Stimulated activated CD8-positive, alpha-beta memory T cell treated with anti-CD3 and anti-CD28 coated beads, Interleukin-4, amount 100 ng/mL, for 1 hour (primary cell): ENCODE measurements at places on chromosomes 2 and 18.

DNA sequence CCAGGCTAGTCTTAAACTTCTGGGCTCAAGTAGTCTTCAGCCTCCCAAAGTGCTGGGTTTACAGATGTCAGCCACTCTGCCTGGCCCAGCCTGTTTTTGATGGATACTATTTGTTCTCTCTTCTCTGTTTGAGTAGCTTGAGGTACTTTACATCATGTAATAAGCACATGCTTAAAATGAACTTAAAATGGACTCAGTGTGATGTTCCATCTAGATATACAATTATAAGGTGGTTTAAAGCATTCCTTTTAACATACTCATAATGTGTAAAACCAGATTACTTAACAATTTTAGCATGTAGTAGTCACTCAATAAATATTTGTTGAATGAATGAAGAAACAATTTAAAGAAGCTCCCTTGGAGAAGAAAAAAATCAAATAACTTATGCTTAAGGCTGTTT is 9.6 kb downstream of the PTPRM start:
- DNase-seq = no peak

- DNase-seq = no peak
These were observed 42.0 kb upstream of the TRIB2 start for GRCh38 chr2:12674644-12675328.

GRCh38 chr2:117935456-117935855 is 78.4 kb downstream of the CCDC93 start:
- DNase-seq = no peak

DNA sequence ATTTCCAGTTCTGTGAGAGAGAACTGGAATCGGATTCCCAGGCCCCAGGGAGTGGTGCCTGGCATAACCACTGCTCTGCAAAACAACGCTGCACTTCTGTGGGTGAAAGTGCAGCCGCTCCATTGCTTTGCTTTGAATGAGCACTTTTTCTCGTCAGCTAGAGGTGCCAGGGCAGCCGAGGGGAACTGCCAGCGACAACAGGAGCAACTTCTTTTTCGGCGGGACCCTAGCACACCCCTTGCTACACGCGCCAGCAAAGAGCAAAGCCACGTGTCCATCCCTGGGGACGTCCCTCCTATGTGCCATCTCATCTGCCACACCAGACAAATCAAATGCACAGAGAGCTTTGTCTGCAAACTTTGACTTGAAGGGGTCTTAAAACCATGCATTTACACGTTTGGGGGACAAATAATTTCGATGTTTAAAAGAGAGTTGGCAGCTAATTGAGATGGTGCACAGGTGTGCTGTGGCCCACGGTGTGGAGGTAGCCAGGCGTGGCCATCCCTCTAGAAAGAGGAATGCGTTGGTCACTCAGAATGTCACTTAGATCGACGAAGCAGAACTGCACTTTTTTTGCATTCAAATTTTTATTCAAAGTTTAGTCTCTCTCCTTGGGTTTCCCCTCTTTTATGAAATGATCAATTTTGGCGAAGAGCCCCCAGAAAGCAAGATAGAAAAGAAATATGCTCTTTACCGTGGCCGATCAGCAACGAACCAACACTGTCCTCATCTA is 151.8 kb downstream of the MBP start:
- no peak for DNase-seq

DNA sequence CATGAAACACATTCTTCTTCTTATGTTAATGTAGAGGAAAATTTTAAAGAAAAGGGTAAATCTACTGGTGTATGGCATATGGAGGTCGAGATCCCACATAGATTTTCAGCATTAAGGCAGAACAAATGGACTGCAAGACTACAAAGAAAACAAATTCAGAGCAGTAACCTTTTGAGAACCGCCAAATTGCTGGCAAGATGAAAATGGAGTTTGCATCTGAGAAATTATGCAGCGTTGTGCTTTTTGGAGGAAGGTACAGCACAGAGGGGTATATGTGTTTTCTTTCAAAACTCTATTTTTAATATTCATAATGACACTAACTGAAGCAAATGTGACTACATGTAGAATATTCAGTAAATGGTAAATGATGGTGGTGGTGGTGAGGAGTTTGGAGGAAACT is 59.0 kb upstream of the PARD3B start:
- DNase-seq = no peak

- no peak for DNase-seq
These were observed 229.3 kb downstream of the NBAS start for GRCh38 chr2:15331787-15332186.

GRCh38 chr2:313991-314390 is 26.1 kb upstream of the ALKAL2 start:
- DNase-seq = no peak

DNA sequence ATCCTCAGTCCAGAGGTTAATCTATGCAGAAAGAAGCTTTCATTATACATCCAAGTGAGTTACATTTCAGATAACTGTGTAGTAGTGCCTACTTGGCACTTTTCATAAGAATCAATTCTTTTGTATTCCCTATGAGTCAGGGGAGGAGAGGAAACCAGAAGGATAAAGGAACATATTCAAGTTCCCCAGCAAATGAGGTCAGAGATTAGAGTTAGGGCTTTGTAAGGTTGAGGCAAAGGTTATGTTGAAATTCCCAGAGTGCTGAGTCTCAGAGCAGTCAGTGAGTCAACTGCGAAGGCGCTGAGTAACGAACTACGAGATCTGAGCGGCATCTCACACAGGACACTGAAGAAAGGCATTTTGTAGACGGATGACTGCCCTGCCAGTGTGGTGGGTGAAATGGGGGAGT is 25.1 kb upstream of the ME2 start:
- DNase-seq = no peak

DNA sequence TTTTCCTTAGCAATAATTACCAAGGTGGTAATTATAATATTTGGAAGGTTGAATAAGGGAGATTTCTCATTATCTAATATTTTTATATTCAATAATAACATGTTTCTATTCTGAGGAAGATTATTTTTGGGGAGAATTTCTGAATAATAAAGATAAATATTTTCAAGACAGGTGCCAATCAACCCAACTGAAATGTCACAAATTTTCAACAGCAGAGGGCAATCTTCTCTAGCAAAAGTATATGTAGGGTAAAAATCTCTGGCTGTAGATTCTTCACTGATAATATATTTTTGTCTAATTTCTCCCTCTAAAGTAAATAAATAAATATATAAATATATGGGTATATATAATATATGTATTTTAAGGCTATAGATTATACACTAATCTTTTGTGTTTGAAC is 1187.2 kb upstream of the CRIM1 start:
- no peak for DNase-seq

GRCh38 chr18:13107074-13107473 is 111.5 kb upstream of the LDLRAD4 start:
- no peak for DNase-seq

DNA sequence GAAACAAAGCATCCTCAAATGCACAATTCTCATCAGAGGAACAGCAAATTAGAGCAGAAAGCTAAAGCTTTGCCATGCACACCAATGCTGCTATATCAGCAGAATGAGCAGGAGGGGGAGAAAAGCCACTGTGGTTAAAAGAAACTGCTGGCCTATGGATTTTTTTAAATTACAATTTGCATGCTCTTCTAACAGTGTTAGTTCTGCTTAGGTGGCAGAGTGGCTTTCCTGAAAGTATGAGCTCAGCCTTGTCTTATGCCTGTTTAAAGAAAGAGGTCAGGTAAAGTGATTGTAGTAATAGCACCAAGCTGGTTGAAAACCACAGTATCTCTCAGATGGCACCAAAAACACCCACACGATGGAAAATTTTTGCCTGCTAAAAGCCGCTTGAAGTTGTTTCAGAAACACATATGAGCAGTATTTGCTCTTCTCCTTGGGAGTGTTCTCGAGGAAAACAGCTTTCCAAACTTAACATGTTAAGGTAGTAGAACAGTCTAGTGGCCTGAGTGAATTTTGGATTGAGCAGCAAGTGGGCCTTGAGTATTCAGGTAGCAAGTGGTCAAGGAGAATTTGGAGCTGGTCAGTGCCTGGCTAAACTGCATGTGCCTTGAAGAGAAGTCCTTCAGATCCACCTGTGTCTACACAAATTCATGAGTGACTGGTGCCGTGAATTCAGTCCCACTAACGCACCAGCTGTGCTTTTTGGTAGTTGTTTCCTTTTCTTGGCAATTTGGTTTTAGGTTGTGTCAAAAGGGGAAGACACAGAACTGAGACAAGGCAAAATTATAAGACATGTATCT is 19.6 kb upstream of the NDUFV2 start:
- DNase-seq = peak; percentile 18

DNA sequence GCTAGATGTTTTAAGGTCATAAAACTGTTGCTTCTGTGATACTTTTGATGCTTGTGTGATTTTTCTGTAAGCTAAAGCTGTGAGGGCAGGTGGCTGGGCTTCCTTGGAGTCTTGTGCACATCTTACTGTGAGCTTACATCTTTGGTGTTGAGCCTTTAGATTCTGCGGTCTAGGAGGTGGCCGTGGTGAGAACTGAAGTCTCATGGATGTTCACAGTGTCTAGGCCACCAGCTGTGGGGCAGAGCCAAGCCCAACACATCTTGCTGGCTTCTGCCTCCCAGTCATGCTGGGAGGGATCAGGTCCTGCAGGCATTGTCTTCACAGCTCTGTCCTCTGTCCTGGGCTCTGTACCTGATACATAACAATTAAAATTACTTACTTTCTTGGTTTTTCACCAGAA is 219.7 kb upstream of the HS6ST1 start:
- DNase-seq = no peak

DNA sequence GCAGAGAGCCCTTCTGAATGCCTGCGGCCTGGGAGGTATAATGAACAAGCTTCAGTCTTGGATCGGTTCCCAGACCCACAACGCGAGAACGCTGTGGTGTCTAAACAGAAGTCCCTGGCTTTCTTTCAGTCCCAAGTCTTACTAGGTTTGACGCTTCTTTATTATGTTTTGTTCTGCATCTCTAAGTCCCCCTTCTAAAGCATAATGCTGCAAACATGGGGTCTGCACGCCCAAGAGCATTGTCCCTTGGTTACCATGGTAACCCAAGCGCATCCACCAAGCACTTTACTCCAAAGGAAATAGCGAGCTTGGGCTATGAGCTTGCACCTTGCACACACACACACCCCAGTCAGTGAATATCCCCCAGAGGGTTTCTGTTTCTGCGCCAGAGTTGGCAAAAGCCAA is 193.7 kb downstream of the INO80D start:
- DNase-seq = no peak

GRCh38 chr2:224221455-224221913 is 180.4 kb downstream of the FAM124B start:
- DNase-seq = no peak

GRCh38 chr2:127542231-127542630 is 6.7 kb downstream of the MYO7B start:
- DNase-seq = no peak

DNA sequence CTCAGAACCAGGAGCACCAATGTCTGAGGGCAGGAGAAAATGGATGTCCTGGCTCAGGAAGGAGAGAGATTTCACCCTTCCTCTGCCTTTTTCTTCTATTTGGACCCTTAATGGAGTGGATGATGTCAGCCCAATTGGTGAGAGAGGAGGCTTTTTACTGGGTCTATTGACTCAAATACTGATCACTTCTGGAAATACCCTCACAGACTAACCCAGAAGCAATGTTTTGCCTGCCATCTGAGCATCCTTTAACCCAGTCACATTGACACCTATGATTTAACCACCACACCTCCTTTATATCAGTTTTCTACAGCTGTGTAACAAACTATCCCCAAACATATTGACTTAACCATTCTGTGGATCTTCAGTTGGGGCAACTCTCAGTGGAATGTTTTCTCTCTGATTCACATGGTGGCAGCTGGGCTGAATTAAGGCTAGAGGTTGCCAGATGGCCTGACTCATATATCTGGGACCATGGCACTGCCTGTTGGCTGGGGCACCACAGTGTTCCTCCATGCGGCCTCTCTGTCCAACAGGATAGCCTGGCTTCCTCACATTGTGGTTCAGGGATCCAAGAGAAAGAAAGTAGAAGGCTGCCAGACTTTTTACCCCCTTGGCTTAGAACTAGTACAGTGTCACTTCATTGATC is 18.2 kb upstream of the MBOAT2 start:
- no peak for DNase-seq

DNA sequence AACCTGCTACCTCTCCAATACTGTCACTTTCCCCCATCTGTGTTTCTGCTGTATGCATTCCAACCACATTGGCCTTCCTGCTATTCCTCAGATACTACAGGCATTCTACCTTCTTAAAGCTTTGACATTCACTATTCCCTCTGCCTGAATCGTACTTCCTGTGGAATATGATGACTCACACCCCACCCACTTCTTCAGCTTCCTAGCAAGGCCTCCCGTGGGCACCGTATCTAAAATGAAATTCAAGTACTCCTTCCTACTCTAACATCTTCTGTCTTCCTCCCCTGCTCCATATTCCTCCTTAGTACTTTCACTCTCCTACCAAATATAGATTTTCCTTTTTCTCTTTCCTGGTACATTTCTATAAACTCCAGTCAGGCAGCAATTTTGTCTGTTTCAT is 710.4 kb downstream of the RNF144A start:
- no peak for DNase-seq

GRCh38 chr18:59488899-59489298 is 129.8 kb upstream of the LMAN1 start:
- no peak for DNase-seq

GRCh38 chr2:29117636-29118303 is 2.6 kb downstream of the CLIP4 start:
- DNase-seq = no peak

- no peak for DNase-seq
These were observed 2119.6 kb upstream of the PIK3C3 start for GRCh38 chr18:39835303-39836030.

DNA sequence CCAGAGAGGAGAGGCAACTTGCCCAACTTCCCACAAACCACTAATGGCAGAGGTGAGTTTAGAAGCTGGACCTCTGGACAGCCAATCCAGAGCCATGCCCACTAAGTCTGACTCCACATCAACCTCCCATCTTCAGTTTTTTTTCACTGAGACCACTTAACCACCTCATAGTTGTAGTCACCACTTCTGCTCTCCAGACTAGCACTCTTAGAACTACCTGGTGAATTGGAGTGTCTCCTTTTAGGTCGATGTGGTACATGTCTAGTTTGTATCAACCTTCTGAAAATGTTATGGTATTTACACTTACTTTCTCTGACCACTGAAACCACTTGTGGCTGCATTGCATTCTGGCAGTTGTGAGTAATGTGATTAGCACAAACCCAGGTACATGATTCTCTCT is 743.6 kb upstream of the FANCL start:
- no peak for DNase-seq

DNA sequence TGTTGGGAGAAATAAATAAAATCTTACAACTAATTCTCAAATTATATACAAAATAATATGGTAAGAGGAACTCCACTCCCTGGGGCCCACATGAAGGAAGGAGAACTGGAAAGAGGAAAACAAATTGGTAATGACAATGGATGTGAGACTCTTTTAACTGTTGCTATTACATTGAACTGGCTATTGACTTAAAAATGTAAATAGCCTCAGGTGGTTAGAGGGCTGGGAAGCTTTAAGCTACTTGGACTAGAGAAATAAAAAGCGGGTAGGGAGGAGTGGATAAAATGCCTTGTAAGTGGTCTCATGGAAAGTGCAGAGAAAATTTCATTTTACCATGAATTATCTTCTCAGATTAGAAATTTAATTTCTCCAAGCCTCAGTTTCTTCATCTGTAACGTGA is 64.1 kb downstream of the KCNJ3 start:
- no peak for DNase-seq
